ENCODE measurements at places on chromosomes 7 and 10. TPM values are rescaled to one million over a fixed set of nuclear protein-coding genes. Genes with fewer than 3 reads are reported as not detected.

GRCh38 chr7:48594349-48594748 is 330.0 kb upstream of the CDC14C start:
- no peak for DNase-seq

DNA sequence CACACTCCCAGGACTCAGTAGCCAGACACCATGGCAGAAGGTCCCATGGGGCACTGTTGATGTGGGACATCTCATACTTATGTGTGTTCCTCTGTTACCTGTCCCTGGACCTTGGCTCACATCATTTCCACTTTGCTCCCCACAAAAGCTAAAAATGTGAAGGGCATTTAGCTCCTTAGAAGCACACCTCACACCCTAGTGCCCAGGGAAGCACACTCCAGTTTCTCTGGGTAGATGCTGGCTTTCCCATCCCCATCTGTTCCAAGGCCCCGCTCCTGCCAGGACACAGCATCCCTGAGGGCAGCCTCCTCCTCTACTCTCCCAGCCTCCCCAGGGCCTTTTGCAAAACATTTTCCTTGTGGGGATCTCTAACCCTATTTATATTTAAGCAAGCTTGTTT is 572.4 kb upstream of the MGMT start:
- no peak for DNase-seq

DNA sequence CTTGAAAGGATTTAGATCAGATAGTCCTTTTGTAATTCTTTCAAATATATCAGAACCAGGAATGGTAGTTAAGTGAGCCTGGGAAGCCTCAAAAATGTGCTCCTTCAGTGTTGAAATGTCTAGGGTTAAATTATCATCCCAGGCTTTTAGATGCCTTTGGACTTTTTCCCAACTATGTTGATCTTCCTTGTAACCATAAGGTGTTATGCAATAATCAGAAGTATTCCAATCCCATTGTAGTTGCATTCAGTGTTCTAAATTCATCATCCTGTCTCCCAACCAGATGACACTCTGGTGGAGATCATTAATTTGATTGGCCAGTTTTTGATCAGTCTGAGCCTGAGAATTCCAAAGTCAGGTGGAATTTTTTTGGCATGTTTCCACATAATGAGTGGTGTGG is 35.1 kb upstream of the AKR1C2 start:
- DNase-seq, result no peak

DNA sequence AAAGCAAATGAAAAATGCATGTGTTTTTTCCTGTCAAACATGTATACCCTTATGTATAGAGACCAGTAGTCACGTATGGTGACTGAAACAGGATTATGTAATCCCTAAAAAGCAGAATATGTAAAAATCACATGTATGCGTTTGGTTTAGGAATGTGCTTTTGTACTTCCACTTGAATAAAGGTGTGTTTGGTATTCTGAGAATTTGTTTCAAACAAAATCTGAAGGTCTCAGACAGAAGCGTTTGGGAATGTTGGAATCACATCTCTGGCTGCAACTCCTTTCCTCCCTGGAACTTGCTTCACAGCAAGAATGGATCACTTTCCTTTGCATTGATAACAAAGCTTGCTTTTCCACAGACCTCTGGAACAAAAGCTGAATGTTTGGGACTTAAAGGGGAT is 17.8 kb downstream of the ZNF655 start:
- no peak for DNase-seq

DNA sequence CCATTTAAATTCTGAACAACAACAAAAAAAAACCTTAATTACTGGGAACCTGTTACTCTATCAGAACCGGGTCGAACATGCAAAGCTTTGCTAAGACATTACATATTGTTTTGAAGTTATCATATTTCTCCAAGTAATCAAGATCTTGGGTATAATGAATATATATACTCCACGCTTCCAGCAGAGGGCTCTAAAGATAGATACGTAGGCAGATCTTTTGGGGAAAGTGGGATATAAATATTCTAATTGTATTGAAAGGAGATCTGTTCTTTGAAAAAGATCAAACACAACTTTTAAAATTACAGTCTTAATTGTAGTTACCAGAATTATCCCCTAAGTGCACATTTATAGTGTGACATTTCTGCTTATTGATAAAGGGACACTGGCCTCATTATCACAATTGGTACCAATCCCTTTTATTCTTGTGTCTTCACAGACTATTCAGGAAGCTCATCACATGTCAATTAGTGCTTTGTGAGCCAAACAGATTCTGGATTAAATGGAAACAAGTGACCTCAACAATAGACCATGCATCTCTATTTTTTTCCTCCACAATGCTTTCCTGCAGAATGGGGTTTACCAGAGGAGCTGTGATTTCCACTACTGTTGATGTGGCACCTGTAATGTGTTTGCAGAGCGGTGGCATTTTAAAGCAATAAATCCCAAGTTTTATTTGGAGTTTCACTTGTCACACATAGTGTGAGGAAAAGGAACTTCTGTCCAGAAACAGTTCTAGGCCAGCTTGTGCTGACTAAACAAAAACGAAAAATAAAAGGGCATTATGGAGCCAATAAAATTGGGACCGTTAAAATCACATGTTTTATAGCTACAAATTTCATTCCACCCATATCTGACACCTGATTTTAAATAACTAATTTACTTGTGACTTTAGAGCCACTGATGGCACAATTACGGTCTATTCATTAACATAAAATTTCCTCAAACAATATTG is 122.4 kb downstream of the CTTNBP2 start:
- DNase-seq, result no peak

DNA sequence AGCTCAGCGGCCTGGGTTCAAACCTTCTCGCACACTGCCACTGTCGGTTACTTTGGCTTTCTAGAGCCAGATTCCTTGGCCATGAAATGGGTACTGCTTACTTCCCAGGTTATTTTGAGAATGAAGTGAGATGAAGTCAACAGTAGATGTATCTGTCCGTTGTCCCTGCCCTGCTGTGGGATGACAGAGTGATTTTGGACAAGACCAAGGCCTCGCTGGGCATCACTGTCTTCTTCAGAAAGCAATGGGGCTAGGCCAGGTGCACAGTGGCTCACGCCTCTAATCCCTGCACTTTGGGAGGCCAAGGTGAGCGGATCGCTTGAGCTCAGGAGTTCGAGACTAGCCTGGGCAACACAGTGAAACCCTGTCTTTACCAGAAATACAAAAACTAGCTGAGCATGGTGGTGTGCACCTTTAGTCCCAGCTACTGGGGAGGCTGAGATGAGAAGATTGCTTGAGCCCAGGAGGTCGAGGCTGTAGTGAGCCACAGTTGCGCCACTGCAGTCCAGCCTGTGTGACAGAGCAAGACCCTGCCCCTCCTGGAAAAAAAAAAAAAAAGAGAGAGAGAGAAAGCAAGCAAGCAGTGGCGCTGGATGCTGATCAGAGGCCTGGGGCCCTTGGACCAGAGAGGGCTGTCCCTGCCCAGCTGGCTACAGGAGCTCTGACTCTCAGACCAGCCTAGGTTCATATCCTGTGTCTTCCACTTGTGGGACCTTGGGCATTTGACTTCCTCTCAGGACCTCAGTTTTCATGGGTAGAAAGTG is 25.8 kb downstream of the ZMIZ1 start:
- DNase-seq, result no peak

DNA sequence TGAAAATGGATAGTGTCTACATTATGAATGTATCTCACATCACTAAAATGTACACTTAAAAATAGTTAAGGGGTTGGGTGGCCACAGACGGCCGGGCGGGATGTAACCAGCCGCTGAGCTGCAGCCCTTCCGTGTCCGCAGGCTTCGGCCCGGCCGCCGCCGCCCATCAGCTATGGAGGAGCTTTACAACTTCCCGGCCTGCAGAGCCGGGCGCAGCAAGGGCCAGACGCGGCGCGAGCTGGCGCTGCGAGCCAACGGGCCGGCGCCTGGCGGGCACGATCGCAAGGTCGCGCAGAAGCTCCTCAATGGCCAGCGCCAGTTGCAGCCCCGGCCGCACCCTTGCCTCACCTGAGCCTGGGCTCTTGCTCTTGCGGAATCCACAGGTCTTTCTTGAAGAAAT is 69.1 kb downstream of the KMT2C start:
- DNase-seq, result peak; percentile 18

- DNase-seq, result no peak
Observed at GRCh38 chr7:672891-673290, 53.6 kb upstream of the DNAAF5 start.

GRCh38 chr7:8291397-8292141 is 29.6 kb upstream of the ICA1 start:
- no peak for DNase-seq

UPK3B gene
- not detected for total RNA-seq

ZPBP gene
- not detected for total RNA-seq

TAS2R41 gene
- total RNA-seq, result not detected

IDI2 gene
- not detected for total RNA-seq

TLL2 gene
- total RNA-seq, result 8.8 TPM

DNA sequence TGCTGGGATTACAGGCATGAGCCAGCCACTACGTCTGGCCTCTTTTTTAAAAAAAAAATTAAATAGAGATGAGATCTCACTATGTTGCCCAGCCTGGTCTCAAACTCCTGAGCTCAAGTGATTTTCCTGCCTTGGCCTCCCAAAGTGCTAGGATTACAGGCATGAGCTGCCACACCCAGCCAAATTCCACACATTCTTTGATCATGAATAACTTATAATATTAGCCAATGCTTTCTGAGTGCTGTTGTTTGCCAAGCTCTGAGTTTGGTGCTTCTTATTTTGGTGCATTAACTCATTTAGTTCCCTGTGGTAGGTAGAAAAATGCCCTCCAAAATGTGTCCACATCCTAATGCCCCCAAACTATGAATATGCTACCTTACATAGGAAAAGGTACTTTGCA is 47.2 kb upstream of the MKI67 start:
- no peak for DNase-seq

DNA sequence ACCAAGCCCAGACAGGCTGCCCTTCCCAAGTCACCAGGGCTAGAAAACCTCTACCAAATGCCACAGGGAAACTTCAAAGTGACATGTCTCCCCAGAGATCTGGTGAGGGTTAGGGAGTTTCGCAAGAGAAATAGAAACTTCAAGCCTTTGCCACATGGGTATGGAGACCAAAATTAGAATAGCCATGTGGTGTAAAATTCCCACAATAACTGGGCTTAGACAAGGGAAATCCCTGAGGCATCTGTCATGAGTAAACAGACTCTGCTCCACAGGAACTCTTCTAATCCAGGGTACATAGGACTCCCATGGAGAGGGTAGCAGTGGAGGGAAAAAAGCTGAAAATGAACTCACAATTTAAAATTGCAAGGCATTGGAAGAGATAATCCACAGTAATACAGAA is 14.3 kb downstream of the ADAM12 start:
- no peak for DNase-seq

GRCh38 chr7:132516042-132516840 is 60.0 kb downstream of the PLXNA4 start:
- DNase-seq, result peak; percentile 48

ETV1 gene
- 101 TPM for total RNA-seq

GRCh38 chr7:10721289-10721688 is 252.4 kb upstream of the PHF14 start:
- no peak for DNase-seq

DNA sequence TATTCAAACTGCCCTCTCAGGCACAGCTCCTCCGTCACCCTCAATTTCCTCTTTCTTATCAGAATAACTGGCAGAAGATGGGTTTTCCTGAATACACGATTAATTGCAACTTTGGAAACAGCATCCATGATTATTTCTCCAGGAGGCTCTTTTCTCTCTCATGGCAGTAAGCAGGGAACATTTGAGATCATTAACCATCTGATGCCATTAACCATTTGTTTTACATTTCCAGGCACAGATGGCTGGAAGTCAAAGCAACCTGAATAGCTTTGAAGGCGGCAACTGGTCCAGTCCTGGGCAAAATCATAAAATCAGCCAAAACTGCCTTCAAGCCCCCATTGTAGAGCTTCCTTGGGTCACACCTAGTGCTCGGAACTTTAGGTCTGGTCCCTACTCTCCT is 289.5 kb upstream of the AOAH start:
- no peak for DNase-seq

DNA sequence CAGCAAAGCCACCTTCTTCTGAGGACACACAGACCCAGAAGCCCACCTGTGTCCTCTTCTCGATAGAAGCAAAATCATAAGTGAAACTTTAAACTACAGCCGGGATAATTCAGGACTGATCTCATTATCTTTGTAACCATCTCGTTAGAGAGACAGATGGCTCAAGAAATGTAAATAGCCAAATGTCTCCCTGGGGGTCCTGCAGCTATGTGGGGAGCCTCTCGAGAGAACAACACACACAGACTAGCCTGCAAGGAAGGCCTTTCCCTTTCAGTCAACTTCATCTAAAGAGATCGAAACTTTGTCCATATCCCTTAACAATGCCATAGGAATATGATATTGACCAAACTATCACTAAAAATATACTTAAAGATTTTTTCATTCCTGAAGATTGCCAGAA is 93.5 kb downstream of the VWC2 start:
- DNase-seq, result no peak

- no peak for DNase-seq
Observed at GRCh38 chr10:19651549-19651948, 164.7 kb upstream of the PLXDC2 start.

DNA sequence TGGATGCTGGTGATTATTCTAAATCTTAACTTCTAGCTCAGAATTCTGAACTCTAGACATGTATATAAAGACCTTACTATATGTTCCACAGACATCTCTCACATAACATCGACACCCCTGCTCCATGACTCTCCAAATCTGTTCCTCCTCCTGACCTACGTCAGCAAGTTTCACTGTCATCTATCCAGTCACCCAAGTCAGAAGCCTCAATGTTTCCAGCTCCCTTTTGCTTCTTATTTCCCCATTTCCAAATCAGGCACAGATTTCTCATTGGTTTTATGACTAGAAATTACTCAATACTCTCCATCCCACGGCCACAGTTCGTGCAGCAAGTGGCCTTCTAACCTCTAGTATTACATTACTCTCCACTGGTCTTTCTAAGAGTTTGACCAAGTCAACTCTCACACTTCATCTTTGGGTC is 28.5 kb downstream of the EPC1 start:
- DNase-seq, result no peak

TMEM229A gene
- total RNA-seq, result 0.32 TPM

- no peak for DNase-seq
Observed at GRCh38 chr10:66881814-66882213, 44.0 kb upstream of the LRRTM3 start.

GRCh38 chr10:94042001-94042833 is 48.5 kb downstream of the PLCE1 start:
- DNase-seq, result no peak
